IMR-90 (cell line): ENCODE measurements at places on chromosomes 11 and 22. TPM values are rescaled to one million over a fixed set of nuclear protein-coding genes. Genes with fewer than 3 reads are reported as not detected.

DNA sequence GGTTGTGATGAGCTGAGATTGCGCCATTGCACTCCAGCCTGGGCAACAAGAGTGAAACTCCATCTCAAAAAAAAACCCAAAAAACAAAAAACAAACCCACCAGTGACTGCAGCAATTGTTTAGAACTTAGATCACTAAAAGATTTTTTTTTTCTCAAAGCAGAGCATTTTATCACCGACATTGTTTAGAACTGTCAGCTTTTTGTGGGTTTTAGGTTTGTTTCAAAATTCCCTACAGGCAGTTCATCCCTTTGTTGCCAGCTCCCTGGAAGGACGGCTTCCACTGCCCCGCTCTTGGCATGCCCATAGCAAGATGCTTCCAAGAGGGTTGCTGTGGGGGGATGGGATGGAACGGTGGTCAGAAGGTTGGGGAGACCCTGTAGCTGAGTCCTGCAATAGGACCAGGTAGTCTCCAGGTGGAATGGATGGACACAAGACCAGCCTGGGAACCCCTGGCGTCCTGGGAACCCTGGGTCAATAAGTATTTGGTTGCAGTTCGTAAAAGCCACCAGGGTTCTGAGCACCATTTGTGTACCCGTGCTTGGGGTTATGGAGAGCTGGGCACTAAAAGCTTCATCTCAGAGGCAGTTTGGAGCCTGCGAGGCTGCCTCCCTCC lies 46.7 kb downstream of the TSPAN18 start:
- no peak overlapping the region for H3K27ac ChIP-seq
- H3K4me1 ChIP-seq = peaks cover 4% of the 10 kb centered on the region; the same call in 1 of the 2 replicates
- peak; percentile 20 for DNase-seq
- no peaks in the 10 kb centered on the region for H3K36me3 ChIP-seq
- H3K4me3 ChIP-seq = no peak overlapping the region

DNA sequence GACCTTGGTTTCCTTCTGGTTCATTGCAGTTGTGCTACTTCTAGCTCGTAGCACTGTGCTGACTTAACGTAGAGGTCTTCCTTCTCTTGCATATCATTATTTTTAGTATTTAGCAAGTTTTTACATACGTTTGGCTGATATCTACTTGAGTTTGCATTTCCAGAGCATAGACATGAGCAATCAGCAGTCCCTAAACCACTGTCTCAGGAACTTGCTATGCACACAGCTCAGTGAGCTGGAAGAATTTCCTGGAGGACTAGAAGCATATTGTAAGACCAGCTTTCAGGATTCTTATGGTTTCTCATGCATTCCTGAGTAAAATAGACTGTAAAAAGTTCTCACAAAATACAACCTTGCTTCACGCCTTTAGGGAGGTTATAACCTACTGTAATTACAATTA lies 226.7 kb upstream of the PDGFD start:
- H3K4me1 ChIP-seq = no peaks in the 10 kb centered on the region
- H3K27me3 ChIP-seq = no peaks in the 10 kb centered on the region

DNA sequence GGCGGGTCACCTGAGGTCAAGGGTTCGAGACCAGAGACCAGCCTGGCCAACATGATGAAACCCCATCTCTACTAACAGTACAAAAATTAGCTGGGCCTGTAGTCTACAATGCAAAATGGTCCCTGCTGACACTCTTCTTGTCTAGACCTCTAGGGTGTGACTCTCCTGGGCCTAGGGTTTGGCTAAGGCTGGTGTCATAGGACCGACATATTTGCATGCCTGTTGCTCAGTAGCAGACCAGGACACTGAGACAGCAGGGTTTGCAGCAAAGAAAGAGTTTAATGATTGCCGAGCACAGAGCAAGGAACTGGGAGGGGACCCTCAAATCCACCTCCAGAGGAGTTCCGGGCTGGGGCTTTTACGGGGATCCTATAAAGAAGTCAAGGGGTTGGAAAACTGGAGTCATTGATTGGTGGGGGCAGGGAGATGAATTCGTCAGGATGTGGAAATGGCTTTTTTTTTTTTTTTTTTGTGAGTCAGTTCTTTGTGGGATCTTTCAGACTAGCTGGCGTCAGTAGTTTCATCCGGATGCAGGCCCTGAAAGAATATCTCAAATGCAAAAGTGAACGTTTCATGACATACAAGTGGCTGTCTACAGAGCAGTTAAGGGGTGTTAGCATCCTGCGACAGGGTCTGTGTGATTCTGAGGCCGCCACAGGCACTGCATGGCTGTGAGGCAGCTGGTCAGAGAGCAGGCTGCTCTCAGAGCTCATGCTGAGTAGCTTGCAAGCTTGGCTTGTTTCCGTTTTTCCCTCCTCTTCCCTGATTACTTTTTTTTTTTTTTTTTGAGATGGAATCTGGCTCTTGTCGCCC lies 27.2 kb upstream of the A4GALT start:
- DNase-seq = peak; percentile 76
- peak overlapping the region; percentile 83 for H3K27ac ChIP-seq
- H3K27me3 ChIP-seq = no peaks in the 10 kb centered on the region
- H3K36me3 ChIP-seq = no peaks in the 10 kb centered on the region
- H3K4me1 ChIP-seq = peaks cover 32% of the 10 kb centered on the region
- no peak overlapping the region for H3K4me3 ChIP-seq

- H3K4me3 ChIP-seq = no peak overlapping the region
- no peak overlapping the region for H3K27ac ChIP-seq
- no peaks in the 10 kb centered on the region for H3K36me3 ChIP-seq
- no peaks in the 10 kb centered on the region for H3K4me1 ChIP-seq
- no peaks in the 10 kb centered on the region for H3K27me3 ChIP-seq
- DNase-seq = peak; percentile 6
Measured at GRCh38 chr11:29432719-29433325, 584.0 kb downstream of the KCNA4 start.

DNA sequence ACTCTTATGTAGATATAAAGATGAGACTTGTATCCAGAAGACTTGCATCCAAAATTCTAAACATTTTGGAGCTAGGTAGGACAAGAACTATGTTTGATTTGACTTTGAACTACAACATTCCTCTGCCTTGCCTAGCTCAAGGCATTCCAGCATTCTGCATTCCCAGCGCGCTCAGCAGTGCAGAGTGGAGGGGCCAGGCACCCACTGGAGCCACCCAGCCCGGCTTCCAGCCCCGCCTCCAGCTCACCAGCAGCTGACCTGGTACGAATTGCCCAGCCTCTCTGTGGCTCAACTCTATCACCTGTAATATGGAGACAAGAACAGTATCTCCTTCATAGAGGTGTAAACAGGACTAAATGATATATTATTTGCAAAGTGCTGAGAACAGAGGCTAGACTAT lies 28.8 kb downstream of the PRDM10 start:
- no peaks in the 10 kb centered on the region for H3K4me1 ChIP-seq
- H3K36me3 ChIP-seq = peaks cover 3% of the 10 kb centered on the region; the same call in 1 of the 2 replicates
- DNase-seq = no peak
- no peak overlapping the region for H3K27ac ChIP-seq
- H3K27me3 ChIP-seq = no peaks in the 10 kb centered on the region
- no peak overlapping the region for H3K4me3 ChIP-seq

Gene BAD
- polyA plus RNA-seq = 68.0 and 88.6 TPM in 2 replicates

Gene POU2AF3
- 0.17 TPM in 1 of 2 replicates, not detected in the other for polyA plus RNA-seq
